ENCODE measurements at places on chromosomes 12 and 14.

- no peak for DNase-seq
Measured at GRCh38 chr12:23550753-23551152, 398.7 kb downstream of the SOX5 start.

DNA sequence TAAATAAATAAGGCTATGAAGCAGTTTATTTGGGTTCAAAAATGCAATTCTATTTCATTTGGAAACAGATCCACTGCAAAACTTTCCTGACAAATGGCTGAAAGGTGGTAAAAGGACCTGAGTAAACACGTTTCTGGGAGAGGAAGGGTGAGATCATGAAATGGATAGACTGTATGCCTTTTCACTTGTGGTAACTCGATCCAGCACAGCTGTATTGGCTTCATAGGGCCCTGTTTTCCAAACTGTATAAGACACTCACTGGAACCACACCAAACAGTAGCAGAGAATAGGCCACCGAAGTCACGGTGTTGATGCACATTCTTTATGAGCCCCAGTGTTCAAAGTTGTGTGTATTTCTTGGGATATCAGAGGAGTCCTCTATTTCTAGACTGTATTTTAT lies 325.2 kb upstream of the DIO2 start:
- DNase-seq: no peak

- DNase-seq: peak; percentile 43
Measured at GRCh38 chr12:39990122-39991101, 115.5 kb downstream of the SLC2A13 start.

DNA sequence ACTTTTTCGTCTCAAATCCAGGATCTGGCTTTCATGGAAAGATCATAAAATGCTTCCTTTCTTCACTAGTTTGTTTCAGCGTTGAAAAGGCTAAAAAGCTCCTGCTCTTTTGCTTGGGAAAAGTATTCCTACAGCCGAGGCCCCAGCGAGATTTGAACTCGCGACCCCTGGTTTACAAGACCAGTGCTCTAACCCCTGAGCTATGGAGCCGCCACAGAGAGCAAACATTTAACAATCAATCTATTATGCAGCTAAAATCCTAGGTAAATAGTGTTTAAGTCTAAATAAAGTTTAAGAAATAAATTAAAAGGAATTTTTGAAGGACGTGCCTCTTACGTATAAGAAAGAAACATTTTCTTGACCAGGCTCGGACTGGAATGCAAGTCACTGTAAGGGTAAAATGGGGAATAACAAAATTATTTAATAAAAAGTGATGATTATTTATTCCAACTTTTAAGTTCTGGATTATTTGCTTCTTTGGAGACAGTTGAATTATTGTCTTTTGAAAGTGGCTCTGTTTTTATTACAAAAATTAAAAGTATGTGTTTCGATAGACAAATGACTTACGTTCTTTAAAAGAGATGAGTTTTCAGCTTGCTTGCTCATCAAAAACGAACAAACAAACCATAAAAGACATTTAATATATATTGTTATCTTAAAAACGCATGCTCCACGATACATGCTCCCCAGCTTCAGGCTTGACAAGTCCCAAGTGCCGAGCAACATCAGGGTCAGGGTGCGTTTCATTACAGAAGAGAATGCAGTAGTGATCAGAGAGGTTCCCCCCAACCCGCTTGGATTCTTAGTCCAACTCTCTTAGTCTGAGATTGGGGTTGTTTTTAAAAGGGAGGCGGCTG lies 10.2 kb downstream of the OR6S1 start:
- peak; percentile 54 for DNase-seq

DNA sequence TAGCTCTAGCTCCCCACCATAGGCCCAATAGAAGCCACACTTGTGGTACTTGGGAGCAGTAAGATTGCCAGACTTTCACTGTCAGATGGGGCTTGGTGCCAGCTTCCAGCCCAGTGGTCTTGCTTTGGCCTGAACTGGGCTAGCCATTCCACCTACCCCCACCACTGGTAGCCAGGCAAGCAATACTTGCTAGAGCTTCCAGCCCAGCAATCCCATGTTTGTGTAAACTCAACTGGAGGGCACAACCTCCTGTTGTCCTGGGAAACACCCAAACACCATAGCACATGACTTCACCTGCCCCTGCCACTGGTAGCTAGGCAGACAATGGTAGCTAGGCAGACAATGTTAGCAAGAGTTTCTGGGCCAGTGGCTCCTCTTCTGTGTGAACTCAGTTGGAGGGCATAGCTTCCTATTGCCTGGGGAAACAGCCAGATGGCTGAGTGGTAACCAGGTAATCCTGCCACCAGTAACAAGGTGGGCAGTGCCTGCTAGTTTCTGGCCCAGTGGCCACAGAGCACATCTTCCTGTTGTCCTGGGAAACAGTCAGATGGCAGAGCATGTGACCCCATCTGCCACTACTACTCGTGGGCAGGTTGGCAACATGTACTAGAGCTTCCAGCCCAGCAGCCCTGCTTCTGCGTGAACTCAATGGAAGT lies 5.6 kb upstream of the OR6C76 start:
- DNase-seq: no peak

DNA sequence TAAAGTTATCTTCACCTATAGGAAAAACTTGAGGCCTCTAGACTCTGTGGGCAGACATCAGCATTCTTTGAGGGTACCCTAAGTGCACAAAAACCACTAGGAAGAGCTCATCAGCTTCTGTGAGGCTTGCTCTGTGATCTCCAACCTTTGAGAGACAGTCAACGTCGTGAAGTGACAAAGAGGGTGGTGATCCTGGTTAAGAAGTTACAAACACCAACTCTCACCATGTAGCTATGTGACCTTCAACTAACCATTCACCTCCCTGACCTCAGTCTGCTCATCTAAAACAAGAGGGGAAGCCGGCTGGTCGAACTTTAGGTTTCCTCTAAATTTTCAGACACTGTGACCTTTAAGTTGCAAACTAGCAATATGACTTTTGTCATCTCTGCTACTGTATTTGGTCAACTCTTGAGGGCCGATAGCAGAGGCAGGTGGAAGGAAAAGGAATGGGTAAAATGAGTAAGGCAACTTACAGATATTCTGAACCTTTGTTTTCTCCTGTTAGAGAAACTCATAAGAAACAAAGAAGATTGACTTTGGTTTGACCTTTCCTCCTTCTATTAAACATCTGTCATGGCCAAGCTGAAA lies 103.2 kb upstream of the PARP11 start:
- DNase-seq: no peak

GRCh38 chr14:65827520-65827919 lies 415.0 kb downstream of the FUT8 start:
- no peak for DNase-seq

GRCh38 chr12:72304751-72305150 lies 32.6 kb downstream of the TRHDE start:
- no peak for DNase-seq

DNA sequence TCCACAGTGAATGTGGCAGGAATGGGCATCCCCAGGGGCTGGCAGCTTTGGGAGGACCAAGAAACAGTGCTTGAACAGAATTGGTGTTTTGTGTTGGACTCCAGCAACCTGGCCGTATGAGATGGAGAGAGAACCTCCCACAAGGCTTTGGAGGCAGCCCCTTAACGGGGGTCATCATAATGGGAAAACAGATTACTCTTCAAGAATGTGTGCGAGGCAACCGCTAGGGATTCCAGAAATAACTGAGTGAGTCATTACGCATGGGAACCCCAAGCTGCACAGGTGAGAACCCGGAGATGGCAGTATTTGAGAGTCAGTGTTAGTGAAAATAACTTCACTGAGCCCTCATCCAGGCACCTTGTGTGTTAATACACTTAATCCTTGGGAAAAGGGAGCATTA lies 567.8 kb upstream of the TBX3 start:
- DNase-seq: no peak

DNA sequence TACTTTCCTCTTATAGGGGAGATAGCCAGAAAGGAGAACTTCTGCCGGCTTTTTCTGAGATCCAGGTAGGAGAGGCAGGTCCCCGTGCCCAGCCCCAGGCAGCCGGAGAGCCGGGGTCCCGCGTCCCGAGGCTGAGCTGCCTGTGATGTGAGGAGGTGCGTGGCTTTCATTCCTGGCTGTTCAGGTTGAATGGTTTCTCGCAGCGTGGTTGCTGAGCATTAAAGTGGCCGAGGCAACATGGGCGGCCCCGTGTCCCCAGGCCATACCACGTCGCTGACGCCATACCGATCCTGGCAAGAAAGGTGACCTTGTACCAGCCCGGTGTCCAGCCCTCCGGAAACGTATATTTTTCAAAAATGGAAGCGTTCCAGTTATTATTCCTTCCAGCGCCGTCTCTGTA lies 116.7 kb upstream of the MYL2 start:
- no peak for DNase-seq

DNA sequence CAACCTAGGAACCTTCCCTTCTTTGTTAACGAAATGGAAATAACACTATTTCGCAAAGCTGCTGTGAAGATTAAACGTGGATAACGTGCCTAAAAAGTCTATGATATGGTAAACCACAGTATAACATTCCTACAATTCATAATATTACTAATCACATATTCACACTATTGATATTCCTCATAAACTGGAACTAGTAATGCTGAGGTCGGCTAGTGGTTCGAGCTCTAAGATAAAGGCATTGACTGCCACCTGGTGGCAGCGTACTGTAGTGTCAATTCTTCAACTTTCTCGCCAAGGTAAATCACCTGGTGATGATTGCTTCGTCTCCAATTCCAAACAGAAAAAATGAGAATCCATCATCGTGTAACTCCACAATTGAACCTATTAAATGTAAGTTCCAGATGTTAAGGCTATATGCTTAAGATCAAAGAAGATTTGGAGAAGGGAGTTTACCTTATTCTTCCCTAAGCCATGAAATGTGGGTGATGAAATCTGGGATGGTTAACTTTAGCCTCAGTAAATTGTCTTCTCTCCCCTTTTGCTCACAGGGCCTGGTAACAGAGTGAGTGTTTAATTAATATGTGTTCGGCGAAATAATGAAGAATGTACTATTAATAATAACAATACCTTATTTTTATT lies 197.5 kb upstream of the TMEM132C start:
- DNase-seq: peak; percentile 29

DNA sequence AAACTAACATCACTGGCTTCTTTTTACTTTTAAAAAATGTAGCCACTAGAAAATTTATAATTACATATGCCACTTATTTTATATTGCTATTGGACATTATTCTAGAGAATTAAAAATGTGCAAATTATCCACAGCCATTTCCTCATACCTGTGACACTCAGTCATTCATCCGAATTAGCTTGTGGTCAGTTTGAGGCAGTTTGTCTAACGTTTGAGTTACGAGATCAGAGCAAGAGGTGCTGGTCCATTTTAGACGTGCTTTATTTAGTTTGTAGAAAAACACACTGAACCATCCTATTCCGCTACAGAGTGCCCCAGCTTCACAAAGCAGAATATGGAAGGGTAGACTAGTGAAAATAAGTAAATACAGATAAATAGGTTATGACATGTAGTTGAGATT lies 513.0 kb downstream of the NRXN3 start:
- DNase-seq: no peak

DNA sequence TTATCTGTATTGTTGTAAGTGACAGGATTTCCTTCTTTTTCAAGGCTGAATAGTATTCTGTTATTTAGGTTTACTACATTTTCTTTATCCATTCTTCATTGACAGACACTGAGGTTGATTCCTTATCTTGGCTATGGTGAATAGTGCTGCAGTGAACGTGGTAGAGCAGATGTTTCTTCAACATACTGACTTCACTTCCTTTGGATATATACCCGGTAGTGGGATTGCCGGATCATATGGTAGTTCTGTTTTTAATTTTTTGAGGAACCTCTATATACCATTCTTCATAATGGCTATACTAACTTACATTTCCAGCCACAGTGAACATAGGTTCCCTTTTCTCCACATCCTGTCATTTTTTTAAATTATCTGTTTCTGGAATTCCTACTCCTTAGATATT lies 21.8 kb downstream of the DERA start:
- DNase-seq: peak; percentile 44

GRCh38 chr14:90743425-90743824 lies 72.8 kb downstream of the TTC7B start:
- no peak for DNase-seq

- no peak for DNase-seq
Measured at GRCh38 chr14:61388173-61388975, 67.0 kb downstream of the PRKCH start.

GRCh38 chr12:91883811-91884210 lies 261.8 kb downstream of the BTG1 start:
- DNase-seq: no peak

- no peak for DNase-seq
Measured at GRCh38 chr14:79564371-79564770, 646.9 kb downstream of the DIO2 start.

DNA sequence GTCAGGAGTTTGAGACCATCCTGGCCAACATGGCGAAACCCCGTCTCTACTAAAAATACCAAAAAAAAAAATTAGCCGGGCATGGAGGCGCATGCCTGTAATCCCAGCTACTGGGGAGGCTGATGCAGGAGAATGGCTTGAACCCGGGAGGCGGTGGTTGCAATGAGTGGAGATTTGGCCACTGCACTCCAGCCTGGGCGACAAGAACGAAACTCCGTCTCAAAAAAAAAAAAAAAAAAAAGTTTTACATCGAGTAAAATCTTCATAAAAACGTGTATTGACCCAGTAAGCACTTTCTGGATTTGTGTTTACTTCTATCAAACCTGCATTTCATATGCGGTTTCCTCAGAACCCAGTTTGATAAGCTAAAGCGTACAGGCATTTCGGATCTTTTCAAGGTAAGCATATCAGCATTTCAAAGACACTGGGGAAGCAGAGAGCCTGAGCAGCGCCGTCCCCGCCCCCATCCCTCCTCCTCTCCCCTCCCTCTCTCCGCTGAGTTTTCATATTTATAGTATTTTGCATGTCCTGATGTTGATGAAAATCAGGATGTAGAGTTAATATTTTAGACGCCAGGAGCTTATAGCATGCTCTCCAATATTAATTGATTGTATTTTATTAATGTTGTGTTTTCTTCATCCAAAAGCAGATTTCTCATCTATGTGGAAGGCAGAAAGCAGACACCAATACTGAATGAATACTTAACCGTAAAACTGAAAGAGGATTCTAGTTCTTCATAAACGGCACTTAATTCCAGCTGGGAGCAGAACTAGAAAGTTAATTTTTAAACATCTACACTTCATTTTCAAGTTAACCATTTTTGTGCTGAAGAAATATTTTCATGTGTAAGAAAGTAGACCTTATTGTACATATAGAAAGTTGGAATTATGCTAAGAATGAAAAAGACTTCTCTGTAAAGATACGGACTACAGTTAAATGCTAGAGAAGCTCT lies 9.2 kb upstream of the HIP1R start:
- no peak for DNase-seq

GRCh38 chr14:89813617-89814031 lies 140.9 kb downstream of the EFCAB11 start:
- peak; percentile 21 for DNase-seq

- no peak for DNase-seq
Measured at GRCh38 chr12:66823857-66824570, 145.1 kb upstream of the GRIP1 start.

- no peak for DNase-seq
Measured at GRCh38 chr12:82723891-82724290, 37.2 kb downstream of the TMTC2 start.

DNA sequence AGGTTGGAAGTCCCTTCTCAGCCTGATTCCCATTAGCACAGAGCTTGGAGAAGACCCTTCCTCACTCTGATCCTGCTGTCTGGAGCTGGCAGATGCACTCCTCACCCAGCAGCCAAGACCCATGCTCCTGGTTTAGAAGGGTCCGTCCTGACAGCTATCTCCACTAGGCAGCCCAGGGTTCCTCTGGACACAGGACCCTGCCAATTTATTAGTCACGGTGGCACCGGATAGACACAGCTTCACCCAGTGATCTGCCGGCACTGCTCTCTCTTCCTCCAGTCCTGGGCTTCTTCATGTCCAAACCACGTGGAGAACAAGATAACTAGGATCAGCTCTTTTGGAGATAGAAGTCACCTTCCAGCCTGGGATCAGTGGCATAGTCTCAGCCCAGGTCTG lies 26.2 kb upstream of the TCL1B start:
- no peak for DNase-seq
